ENCODE measurements at places on chromosomes 4 and X. TPM values are rescaled to one million over a fixed set of nuclear protein-coding genes. Genes with fewer than 3 reads are reported as not detected.

GRCh38 chr4:13539047-13539618, 5.2 kb downstream of the NKX3-2 start:
- peaks cover 12% of the 10 kb centered on the region for H3K4me1 ChIP-seq
- peaks cover 2% of the 10 kb centered on the region for H3K36me3 ChIP-seq
- DNase-seq, result no peak
- H3K27me3 ChIP-seq, result peaks cover 55% of the 10 kb centered on the region
- no peak overlapping the region for H3K27ac ChIP-seq

- H3K4me3 ChIP-seq, result no peak overlapping the region
- DNase-seq, result no peak
- peaks cover 11% of the 10 kb centered on the region for H3K36me3 ChIP-seq
- no peak overlapping the region for H3K27ac ChIP-seq
- H3K4me1 ChIP-seq, result no peaks in the 10 kb centered on the region
- H3K27me3 ChIP-seq, result no peaks in the 10 kb centered on the region
Observed at GRCh38 chr4:105356194-105356593, 117.7 kb downstream of the PPA2 start.

GRCh38 chr4:118012142-118012541, 22.1 kb upstream of the NDST3 start:
- peaks cover 3% of the 10 kb centered on the region for H3K27me3 ChIP-seq
- H3K4me1 ChIP-seq, result no peaks in the 10 kb centered on the region
- no peaks in the 10 kb centered on the region for H3K36me3 ChIP-seq

GJB1 gene
- not detected for total RNA-seq

AWAT2 gene
- total RNA-seq, result not detected

All from chondrocyte (in vitro differentiated cells).